Breast epithelium (tissue), 4 donors: ENCODE measurements at places on chromosomes 4 and X. TPM values are rescaled to one million over a fixed set of nuclear protein-coding genes. Genes with fewer than 3 reads are reported as not detected.
A peak's percentile ranks its signal among the peaks of the same experiment; 100 is the strongest.

ABLIM2 gene
- total RNA-seq = 11.5 TPM

GRCh38 chrX:17355976-17356375 is 19.0 kb upstream of the NHS start:
- peak overlapping the region; percentile 58 for H3K27ac ChIP-seq
- H3K27me3 ChIP-seq = no peaks in the 10 kb centered on the region
- no peaks in the 10 kb centered on the region for H3K36me3 ChIP-seq
- no peaks in the 10 kb centered on the region for H3K4me1 ChIP-seq

- H3K36me3 ChIP-seq = no peaks in the 10 kb centered on the region
- H3K4me3 ChIP-seq = no peak overlapping the region
- no peak overlapping the region for H3K27ac ChIP-seq
- no peaks in the 10 kb centered on the region for H3K4me1 ChIP-seq
Observed at GRCh38 chr4:82747686-82748575, 50.7 kb downstream of the SCD5 start.

HSFX2 gene
- 0.98 TPM for total RNA-seq

- H3K4me3 ChIP-seq = no peak overlapping the region
- H3K36me3 ChIP-seq = no peaks in the 10 kb centered on the region
- H3K4me1 ChIP-seq = no peaks in the 10 kb centered on the region
- DNase-seq = no peak
- H3K27me3 ChIP-seq = peaks cover 4% of the 10 kb centered on the region
- peak overlapping the region; percentile 29 for H3K27ac ChIP-seq
Observed at GRCh38 chrX:20217271-20217670, 49.4 kb downstream of the RPS6KA3 start.

SPATA4 gene
- total RNA-seq = not detected

DNA sequence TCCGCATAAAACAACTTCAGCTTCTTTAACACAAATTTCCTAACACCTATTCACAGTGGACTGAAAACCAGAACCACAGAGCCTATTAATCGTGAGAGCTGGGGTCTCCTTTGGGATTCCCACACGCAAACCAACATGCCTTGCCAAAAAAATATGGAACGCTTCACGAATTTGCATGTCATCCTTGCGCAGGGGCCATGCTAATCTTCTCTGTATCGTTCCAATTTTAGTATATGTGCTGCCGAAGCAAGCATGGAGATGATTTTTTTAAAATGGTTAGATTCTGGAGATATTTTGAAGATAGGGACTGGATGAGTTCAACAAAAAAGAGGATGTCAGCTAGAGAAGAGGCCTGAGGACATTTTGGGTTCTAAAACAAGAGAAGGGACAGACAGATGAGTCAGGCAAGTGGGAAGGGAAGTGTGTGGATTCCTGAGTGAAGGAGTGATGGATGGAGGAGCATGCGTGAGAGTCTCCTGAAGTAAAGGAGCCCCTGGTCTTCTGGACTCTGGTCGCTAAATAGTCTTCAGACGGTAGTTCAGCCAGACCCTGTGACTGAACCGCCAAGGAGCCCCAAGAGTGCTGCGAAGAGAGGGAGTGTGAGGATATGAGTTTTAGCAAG is 9.5 kb upstream of the GATA1 start:
- no peaks in the 10 kb centered on the region for H3K27me3 ChIP-seq
- no peak overlapping the region for H3K27ac ChIP-seq
- DNase-seq = no peak
- H3K4me1 ChIP-seq = no peaks in the 10 kb centered on the region

- no peak overlapping the region for H3K27ac ChIP-seq
- H3K36me3 ChIP-seq = no peaks in the 10 kb centered on the region
- no peaks in the 10 kb centered on the region for H3K27me3 ChIP-seq
- no peaks in the 10 kb centered on the region for H3K4me1 ChIP-seq
- no peak for DNase-seq
- H3K4me3 ChIP-seq = no peak overlapping the region
Observed at GRCh38 chr4:141788169-141788915, 152.0 kb downstream of the IL15 start.

BGN gene
- total RNA-seq = 21.3 TPM

DNA sequence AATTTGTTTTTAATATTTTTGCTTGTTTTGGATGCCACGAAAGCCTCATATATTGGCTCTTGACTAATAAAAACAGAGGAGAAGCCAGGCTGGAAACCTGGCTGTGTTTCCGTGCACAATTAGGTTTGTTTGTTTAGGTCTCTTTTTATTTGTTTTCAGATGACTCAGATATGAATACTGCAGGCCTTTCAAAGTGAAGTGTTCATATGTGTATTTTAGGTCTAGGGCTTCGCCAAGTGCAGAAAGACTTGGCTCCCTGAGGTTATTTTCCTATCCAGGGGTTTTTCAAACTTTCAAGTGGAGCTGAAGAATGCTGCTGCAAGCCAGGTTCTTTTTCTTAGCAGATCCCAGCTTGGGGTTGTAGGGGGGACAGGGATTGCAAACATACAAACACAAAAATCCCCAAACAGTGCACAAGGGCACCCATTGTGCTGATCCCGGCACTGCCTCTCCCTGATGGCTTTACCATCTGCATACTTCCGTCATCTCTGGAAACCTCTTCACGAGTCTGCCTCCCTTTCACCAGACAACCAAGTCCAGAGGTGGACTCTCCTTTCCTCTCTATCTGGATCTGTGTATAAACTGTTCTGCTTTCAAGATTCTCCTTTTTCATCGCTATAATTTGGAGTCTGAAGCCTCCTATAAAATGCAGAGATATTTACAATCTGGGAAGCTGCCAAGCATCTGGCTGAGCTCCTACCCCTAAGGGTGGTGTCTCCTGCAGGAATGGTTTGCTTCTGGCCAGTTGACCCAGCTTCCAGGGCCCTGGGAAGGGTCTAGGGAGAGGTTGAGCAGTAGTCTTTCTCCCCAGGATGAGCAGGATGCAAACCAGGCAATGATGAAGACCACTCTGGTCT is 108.6 kb downstream of the SMIM20 start:
- H3K27ac ChIP-seq = no peak overlapping the region
- no peaks in the 10 kb centered on the region for H3K27me3 ChIP-seq
- H3K36me3 ChIP-seq = no peaks in the 10 kb centered on the region
- no peaks in the 10 kb centered on the region for H3K4me1 ChIP-seq

MRPS18C gene
- 25.9 TPM for total RNA-seq

GRCh38 chr4:112517067-112517634 is 1.2 kb upstream of the NEUROG2 start:
- no peak for DNase-seq
- peaks cover 11% of the 10 kb centered on the region for H3K4me1 ChIP-seq
- H3K27ac ChIP-seq = no peak overlapping the region
- peak overlapping the region; percentile 58 for H3K4me3 ChIP-seq
- H3K27me3 ChIP-seq = no peaks in the 10 kb centered on the region
- H3K36me3 ChIP-seq = no peaks in the 10 kb centered on the region
